ENCODE measurements at places on chromosomes 4 and X.

DNA sequence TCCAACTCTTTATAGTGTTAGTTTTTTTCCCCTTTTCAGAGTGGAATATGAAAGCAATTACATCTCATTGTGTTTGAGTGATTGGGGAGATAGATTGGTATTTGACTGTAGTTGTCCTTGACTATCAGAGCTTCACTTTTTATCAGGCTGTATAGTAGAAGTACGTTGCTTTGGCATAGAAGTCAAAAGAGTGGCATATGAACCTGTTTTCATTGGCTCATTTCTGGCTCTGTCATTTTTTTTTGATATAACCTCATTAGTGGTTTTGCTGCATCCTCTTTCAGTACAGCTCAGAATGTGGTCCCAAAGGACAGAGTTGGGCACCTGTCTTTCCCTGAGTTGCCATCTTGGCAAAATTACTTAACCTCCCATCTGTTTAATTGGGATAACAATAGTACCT lies 1.4 kb downstream of the TMA16 start:
- DNase-seq, result peak; percentile 50

DNA sequence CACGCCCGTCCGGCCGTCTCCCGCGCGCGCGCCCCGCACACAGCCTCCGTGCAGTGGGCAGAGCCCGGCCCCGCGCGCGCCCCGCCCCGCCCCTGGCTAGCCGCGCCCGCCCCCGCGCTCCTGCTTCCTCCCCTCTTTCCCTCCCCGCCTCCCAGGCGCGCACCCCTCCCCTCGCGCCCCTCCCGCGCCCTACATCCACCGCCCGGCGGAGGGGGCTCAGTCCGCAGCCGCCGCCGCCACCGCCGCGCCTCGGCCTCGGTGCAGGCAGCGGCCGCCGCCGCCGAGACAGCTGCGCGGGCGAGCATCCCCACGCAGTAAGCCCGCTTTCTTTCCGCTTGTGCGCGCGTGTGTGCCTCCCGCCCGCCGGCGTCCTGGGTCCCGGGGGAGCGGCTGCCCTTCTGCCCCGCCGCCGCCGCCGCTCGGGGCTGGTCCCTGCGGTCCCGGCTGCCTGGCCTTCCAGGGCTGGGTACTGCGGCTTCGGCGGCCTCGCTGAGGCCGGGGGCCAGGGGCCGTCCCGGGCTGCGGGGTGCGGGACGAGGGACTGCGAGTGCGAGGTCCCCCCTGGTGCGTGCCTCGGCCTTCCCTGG lies at the start of gene FHL1:
Gene FHL1, plus strand, starts transcription at position 219 of the 587 bp plus-strand sequence.
- DNase-seq, result peak; percentile 54

- no peak for DNase-seq
These were observed 185.4 kb downstream of the OR13H1 start for GRCh38 chrX:131729295-131729694.

DNA sequence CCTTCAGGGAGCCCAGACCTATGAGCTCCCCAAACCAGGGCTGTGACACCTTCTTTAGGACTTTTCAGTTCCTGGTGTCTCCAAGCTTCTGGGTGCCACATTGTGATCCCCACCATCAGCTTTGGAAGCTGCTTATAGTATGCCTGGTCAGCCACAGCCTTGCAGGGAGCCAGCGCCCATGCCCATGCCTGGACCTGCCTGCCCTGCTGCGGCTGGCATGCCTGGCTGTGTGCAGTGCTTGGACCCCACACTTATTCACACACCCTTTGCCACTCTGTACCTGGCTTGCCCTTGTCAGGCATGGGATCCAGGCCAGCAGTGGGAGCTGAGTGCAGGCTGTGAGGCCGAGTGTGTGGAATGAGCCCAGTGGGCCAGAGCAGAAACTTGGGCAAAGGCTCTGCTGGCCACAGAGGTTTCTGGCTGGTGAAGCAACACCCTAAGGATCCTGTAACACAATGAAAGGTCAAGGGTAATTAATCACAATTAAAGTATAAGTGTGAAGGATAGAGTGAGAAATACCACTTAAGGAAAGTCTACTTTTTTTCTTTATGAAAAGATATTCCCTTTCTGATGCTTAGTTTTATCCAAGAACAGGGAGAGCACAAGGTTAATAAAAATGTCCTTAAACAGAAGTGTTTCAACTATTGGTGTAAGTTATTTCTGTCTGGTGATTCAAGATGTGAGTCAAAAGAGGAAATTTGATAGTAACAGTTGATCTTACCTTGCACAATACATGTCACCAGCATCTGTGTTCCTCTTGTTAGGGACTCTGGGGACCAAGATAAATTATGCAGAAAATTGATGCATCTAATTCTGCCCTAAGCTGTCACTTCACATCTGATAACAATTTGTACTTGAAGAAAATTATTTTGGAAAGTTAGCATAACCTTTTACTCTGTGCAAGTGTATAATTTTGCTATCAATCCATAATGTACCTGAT lies 161.8 kb downstream of the FAM47A start:
- DNase-seq, result peak; percentile 73

DNA sequence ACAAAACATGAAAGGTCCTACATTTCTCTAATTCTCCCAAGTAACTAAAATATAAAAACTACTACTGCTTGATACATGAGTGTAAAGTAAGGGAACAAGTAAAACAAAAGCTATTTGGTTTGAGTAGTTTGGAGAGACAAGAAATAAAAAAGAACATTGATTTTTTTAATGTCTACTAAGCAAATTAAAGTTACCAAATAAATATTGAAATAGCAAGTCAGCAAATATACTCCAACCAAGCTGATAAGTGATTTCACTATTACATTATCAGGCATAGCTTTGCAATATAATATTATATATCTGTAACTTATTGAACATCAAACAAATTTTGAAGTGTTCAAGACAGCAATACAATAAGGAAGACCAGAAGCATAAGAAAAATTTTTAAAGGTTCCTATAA lies 60.3 kb downstream of the LCORL start:
- no peak for DNase-seq

DNA sequence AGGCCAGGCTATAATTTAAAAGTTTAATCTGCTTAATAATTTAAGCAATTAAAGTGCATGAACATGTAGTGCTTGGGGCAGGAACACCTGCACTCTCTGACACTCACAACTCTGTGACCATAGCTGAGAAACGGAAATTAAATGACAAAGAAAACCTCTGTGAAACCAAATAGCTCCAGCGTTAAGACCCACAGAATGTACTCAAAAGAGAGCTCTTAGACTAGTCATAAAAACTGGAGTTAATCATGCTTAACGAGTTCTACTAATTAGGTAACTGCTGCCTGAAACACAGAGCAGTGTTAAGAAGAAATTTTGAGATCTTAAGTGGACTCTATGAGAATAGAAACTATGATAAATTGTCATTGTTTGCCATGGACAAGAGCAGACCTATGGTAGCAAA lies 174.4 kb upstream of the SPIN4 start:
- DNase-seq, result no peak

- DNase-seq, result no peak
These were observed 853.2 kb upstream of the INTU start for GRCh38 chr4:126779436-126780166.

DNA sequence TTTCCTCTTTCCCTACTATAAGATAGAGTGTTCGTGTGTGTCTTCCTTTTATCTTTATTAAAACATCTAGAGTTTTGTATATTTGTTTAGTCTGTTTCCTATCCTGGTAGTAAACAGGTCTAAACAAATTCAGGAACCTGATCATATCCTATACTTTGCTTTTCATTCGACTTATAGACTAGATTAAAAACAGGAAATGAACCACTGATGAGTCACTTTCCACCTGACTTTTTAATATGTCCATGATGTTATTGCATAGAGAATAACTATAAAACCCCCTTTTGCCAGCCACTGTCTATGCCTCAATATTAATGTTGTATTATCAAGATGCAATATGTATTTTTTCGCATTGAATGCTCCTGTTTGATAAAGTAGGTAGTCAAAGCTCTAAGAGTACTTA lies 1794.0 kb downstream of the STIM2 start:
- DNase-seq, result no peak

- no peak for DNase-seq
These were observed 293.3 kb downstream of the ADGRL3 start for GRCh38 chr4:61493470-61493869.

GRCh38 chr4:84719115-84719514 lies 136.2 kb downstream of the CDS1 start:
- no peak for DNase-seq

DNA sequence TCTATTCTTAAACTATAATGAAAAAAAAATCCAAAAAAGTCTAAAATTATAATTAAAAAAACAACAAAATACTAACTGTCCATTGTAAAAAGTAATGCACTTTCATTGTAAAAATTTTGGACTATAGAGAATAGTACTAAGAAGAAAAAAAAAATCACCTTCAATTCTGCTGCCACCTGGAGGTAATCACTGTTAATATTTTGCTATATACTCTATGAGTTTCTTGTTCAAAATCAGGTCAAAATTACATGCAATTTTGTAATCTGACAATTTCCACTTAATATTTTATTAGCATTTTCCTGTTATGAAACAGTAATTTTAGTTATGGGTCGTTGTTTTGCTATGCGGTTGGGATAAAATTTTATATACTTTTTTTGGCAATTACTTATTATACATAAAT lies 62.0 kb downstream of the HTT start:
- DNase-seq, result no peak

DNA sequence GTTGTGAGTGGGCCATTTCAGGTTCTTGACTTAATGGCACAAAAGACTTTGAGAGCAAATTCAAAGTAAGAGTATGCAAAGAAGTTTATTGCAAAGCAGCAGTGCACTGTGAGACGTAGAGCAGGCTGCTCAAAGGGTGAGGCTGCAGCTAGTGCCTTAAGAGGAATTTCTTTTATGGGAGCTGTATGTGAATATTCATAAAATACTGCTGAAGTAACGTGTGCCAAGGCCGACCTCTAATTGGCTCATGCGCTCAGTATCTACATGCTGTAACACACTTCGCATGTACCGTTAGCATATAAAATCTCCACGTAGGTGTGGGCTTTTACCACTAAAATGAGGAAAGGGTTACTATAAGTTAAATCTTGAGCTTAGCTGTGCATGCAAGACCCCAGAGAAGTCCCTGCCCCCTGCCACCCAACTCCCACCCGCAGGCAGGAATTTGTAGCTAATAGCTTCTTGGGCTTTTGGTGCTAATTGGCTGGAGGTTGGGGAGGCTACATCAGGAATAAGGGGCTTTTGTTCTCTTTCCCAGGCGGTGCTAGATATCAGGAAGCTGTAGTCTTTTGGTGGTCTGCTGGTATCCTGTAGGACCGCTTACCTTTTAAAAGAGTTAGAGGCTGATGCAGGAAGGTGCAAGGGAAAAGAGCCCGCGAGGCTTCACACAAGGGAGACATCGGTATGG lies 47.6 kb downstream of the FSTL5 start:
- DNase-seq, result no peak

DNA sequence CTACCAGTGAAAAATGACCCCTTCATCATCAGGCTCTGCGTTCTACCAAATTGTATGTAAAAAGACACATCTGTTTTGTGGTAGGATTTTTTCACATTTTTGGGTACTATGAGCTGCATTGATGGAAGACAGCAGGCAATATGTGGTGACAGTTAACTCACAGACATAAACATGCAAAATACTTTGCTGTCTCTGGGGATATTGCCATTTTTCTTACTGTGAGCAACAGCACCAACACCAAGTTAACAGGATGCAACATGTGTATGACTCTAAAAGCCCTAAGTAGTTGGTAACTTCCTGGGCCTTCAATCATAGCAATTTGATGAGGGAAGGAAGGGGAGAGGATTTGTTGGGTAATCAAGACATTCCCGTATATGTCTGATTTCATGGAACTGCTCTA lies 56.4 kb upstream of the DRP2 start:
- no peak for DNase-seq

- no peak for DNase-seq
These were observed 52.6 kb downstream of the NAF1 start for GRCh38 chr4:163113921-163114713.

GRCh38 chrX:153988493-153988892 lies 15.9 kb downstream of the TMEM187 start:
- DNase-seq, result no peak

DNA sequence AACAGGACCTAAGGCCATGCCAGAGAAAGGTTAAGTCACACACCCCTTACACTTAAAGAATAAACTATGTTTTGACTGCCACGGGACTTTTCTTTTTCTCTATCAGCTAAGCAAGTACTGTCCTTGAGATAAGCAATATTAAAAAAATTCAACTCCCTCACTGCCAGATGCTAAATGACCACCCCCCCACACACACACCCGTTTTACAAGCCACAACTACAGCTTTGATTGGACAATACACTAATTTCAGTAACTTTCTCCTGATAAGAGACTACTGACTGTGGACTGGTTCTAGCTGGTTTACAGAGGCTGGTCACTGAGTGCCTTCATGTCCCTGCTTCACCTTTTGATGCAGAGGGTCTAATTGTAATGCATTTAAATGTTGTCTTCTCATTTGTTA lies 63.9 kb upstream of the HOPX start:
- no peak for DNase-seq

DNA sequence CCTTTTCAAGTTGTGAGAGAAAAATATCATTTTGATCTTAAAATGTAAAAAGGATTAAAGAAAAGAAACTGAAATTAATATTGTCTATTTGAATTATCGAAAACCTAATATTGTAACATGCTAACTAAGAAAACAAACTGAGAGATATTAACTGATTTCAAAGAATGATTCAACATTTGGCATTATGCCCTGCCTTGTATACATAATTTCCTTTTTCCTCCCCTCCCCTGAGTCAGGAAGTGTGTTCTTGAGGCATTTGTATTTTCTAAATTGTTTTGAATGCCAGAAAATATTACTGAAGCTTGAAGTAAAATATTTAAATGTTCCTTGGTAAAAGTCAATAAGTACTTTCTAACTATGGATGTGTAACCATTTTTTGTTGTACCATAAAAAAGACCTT lies 49.4 kb downstream of the RPS6KA3 start:
- DNase-seq, result no peak

GRCh38 chr4:70531981-70532380 lies 13.6 kb downstream of the AMTN start:
- no peak for DNase-seq

DNA sequence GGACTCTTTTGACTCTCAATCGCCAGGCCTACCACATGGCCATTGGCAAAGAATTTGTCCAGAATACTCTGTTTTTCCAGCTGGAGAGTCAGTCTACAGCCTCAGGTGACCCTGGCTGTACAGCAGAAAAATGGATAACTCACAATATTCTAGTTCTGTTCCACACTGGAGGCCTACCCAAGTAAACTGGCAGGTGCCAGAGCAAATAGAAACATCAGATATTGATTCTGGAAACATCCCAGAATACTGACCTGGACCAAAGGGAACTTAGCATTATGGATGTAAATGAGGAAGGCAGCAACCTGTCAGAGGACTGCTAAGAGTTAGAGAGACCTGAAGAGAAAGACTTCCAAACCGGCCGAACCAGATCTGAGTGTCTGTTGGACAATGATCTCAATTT lies 147.9 kb upstream of the SMAD1 start:
- no peak for DNase-seq

GRCh38 chrX:39689376-39690104 lies 408.2 kb downstream of the BCOR start:
- DNase-seq, result no peak

- DNase-seq, result no peak
These were observed 90.7 kb downstream of the CORIN start for GRCh38 chr4:47747211-47747610.

DNA sequence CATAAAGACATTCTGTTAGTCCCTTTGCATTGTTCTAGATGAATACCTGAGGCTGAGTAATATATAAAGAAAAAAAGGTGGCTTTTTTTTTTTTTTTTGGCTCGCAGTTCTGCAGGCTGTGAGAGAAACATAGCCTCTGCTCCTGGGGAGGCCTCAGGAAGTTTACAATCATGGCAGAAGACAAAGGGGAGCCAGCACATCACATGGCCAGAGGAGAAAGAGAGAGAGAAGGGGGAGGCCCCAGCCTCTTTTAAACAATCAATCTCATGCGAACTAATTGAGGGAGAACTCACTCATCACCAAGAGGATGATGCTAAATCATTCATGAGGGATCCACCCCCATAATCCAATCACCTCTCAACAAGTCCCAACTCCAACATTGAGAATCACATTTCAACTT lies 364.0 kb upstream of the EPHA5 start:
- no peak for DNase-seq

All from NB4 (cell line).